ENCODE measurements at places on chromosomes 12 and 14.

GRCh38 chr12:118439068-118439467, 62.7 kb downstream of the SUDS3 start:
- DNase-seq = no peak

DNA sequence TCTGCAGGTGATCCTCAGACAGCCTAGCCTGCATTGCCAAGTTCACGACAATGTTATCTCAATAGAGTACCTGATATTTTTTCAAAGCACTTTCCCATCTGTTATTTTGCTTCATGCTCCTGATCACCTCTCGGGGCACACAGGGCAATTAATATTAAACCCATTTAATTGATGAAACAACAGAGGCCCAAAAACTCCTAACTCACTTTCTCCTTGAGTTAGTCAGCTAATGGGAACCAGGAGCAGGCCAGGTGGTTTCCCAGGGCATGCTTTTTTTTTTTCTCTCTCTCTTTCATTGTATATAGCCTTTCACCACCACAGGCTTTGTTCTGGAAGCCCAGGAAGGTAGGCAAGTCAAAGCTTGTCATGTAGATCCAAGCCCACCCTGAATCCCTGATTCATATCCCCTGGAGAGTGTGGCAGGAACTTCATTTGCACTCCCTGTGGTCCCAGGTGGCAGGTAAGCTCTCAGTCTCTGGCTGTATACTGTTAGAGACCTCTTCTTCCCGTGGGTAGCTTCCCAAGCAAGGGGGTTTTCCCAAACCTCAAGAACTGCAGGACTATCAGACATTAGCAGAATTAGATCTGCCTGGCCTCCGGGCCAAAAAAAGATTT, 41.6 kb upstream of the MAP1LC3B2 start:
- DNase-seq = no peak

- no peak for DNase-seq
Measured at GRCh38 chr14:71754422-71755095, 177.7 kb upstream of the RGS6 start.

DNA sequence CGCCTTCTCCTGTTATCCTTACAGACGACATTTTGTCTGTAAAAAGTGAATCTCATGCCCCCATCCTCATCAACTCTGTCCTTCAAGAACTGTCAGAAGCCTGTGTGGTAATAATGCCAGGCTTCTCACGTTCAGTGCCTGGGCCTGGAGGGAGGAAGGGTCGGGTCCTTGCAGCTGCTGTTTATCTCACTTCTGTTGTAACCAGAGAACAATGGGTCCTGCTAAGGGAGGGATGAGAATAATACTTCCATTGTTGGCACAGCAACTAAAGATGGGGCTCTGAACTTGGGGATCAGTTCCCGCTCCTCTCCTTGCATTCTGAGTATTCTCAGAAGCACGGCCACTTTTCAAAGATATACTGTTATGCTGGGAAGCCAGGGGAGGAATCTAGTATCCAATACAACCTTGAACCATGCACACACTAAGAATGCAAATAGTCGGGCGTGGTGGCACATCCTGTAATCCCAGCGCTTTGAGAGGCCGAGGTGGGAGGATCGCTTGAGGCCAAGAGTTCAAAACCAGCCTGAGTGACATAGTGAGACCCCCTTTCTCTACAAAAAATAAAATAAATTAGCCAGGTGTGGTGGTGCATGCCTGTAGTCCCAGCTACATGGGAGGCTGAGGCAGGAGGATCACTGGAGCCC, 38.8 kb upstream of the NINJ2 start:
- no peak for DNase-seq

GRCh38 chr12:131045705-131046460, 92.2 kb downstream of the ADGRD1 start:
- no peak for DNase-seq

DNA sequence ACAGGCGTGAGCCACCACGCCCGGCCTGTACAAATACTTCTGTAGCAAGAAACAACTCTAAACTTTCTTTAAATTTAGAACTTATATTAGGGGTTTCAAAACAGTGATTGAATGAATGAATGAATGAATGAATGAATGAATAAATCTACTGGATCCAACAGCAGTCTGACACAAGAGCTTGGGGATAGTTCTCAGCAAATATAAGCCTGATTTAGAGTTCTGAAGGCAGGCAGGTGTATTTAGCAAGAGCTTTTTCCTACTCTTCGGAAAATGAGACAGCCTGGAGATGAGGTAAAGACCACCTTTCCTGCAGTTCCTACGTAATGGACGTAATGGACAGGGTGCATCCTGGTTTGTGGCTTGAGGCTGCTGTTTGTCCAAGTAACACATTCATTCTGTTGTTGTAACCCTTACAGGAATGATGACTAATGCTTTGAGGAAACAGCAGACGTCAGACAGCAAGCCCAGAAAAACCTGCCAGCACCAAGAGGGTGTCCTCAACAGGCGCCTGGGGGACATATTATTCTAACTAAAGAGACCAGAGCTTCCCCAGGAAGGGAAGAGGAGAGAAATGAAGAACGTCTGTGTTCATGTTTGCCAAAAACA, 277.4 kb upstream of the SOX5 start:
- no peak for DNase-seq

DNA sequence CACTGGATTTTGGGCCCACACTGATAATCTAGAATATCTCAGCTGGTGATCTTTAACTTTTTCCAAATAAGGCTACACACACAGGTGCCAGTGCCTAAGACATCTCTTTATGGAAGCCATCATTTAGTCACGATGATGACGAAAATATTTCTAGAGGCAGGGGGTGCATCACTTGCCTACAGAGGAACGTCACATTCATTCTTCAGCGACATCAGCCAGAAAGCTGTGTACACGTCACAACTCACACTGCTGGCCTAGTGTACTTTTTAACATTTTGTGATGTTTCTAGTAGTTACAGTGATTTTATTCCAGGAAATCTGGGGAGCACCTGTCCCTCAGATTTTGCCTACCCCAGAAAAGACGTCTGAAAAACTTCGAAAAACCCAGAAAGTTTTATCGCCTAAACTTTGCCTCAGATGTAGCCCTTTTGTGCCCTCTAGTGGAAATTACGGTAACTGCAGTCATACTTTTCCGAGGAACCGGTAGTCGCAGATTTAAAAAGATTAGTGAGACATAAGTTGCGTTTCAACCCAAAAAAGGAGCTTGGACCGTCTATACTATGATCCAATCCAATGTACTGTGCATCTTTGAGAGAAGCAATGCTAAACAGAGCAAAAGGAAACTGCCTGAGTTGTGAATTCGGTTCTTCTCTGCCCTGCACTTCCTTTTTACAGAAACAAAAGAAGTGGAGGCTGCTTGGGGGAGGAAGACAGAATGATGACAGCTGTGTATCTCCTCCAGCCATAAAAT, 64.3 kb upstream of the STON2 start:
- DNase-seq = peak; percentile 38

DNA sequence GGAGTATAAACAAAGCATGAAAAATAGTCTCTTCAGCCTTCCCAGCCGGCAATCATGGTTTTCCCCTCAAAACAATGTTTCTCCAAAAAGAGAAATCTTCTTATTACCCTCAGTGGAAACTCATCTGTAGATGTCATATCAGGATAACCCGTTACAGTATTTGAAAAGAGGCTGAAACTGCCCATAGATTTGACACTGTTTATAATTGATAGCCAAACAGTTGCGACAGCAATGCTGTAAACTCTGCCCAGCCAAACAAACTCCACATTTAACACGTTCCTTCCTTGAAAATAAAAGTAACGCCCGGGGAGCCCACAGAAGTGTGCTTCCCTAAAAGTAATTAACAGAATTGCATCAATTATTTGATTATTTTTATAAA, 201.3 kb upstream of the FOXN3 start:
- DNase-seq = no peak

DNA sequence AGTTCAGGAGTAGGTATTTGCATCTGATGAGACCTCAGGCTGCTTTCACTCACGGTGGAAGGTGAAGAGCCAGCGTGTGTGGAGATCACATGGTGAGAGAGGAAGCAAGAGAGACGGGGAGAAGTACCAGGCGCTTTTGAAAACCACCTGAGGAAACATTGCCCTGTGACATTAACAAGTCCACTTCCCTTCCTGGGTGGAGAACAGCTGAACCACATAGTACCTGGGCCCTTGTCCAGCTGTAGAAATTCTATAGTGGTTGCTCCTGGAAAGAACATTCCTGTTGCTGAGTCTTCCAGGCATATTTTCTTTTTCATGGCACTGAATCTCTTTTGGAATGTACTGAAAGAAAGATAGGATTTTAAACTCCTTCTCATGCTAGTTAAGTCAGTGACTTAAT, 87.3 kb upstream of the RIN3 start:
- no peak for DNase-seq

GRCh38 chr14:53022593-53022992, 71.7 kb upstream of the FERMT2 start:
- DNase-seq = peak; percentile 75

DNA sequence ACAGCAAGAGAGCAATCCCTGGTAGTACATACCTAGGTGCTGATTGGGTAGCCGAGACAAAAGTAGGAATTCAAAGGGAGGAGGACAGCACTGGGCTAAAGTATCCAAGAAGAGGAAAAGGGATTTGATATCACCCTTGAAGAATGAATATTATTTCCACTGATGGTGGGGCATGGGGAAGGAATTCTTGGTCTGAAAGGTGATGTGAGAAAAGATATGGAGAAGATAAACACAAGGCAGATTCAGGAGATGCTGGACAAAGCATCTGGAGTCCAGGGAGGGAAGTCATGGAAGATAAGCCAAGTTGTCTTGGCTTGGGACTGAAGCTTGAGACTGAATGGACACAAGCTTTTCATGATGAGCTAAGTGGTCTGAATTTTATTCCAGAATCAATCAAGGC, 194.0 kb downstream of the EGLN3 start:
- DNase-seq = no peak

DNA sequence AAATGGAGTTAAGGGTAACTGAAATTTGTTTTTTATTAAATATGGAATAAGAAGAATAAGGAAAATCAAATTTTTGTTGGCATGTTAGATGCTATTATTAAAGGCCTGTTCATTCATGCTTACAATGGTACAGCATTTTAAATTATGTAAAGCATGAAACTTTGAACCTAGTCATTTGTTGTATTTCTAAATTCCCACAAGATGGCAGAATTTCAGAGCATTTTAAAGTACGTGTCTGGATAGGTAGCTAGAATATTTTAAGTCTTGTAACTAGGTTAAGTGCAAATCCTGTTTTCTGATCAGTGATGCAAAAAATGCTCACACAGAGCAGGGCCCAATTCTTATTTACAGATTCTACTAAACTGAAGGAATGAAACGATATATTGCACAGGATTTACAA, 585.6 kb upstream of the MIS18BP1 start:
- no peak for DNase-seq

GRCh38 chr12:1080520-1081223, 89.6 kb downstream of the ERC1 start:
- DNase-seq = no peak

GRCh38 chr12:17982556-17982955, 107.4 kb downstream of the RERGL start:
- no peak for DNase-seq

DNA sequence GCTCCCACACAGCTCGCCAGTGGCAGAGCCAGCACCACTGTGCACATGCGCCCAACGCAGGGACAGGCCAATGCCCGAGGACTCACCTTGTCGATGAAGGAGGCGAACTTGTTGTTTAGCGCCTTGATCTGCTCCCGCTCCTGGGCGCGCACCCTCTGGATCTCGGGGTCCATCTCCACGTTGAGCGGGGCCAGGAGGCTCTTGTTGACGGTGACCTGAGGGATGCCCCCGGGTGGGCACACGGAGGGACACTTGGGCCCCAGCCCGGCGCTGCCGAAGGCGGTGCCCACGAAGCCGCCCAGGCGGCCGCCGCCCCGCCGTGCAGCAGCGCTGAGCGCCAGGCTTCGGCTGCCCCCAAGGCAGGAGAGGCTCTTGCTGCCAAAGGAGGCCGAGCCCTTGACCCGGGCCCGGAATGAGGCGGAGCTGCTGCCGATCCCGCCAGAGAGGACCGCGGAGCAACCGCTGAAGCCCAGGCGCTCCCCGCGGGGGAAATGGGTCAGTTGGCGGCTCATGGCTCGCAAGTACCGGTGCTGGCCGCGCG, at the start of gene KRT72:
Gene KRT72 (minus strand): TSS at position 523 of the 541 bp plus-strand sequence. CDS start 11 bp downstream, at position 512.
- no peak for DNase-seq

- no peak for DNase-seq
Measured at GRCh38 chr14:103231376-103232019, 102.5 kb upstream of the EIF5 start.

- DNase-seq = no peak
Measured at GRCh38 chr12:14913381-14913781, 25.0 kb downstream of the ERP27 start.

- no peak for DNase-seq
Measured at GRCh38 chr14:82094829-82095345, 561.2 kb upstream of the SEL1L start.

DNA sequence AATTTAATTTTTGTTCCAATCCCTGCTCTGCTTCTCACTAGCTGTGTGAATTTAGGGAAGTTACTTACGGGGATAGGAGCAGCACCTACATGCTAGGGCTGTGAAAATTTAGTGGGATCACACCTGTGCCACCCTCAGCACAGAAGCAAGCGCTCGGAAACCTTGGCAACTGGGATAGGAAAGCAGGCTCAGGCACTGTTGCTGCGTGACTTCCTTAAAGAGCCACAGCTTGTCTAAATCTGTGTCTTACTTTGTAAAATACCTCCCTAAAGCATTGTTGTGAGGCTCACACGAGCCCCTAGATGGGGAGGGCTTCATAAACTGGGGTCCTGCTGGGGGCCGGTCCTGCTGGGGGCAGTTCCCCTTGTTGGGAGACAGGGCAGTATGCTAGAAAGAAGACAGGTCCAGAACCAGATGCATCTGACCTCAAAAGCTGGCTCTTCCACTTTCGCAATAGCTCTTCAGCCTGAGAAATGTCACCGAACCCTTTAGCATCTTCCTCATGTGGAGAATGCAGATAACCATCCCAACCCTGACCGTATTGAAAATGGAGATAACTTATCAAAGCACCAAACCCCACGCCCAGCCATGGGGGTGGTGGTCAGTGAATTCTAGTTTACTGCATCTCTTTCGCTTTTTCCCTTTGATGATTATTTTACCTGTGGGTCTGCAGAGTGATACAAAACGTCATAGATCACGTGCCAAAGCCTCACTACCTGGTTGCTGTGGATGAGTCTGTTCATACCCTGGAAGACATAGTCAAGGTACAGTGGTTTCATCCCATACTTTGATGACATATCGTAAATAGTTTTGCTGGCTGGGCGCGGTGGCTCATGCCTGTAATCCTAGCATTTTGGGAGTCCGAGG, 54.1 kb downstream of the AK7 start:
- no peak for DNase-seq

- DNase-seq = no peak
Measured at GRCh38 chr14:72416892-72417291, 477.0 kb downstream of the DPF3 start.

Data from GM04504 (cell line).